ENCODE measurements at places on chromosomes 7 and 10.
A peak's percentile ranks its signal among the peaks of the same experiment; 100 is the strongest.

DNA sequence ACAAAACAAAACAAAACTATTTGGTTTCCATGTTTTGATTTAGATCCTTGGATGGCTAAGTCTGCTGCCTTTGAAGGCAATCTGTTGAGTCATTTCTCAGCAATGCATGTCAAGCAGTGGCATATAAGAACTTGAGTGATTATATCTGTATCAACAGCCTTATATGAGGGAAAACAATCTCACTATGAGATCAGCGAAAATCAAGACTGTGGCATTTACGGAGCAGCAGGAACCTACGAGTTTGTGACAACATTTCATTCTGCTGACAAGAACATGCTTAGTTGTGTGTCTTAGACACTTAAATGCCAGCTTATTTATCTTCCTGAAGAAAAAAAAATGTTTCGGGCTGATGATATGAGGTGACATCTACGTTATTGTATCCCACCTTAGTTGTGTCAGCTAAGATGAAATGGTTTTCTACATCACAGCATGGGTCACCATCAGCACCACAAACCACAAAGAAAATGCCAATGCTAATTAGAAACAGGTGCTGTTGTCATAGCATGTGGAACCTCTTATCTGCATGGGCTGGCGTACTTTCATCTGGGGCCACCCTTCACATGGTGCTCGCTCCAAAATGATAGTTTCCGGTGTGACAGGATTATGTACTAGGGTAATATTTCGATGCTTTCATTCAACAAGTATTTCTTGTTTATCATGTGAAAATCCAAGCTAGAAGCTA is 1085.5 kb downstream of the SORCS1 start:
- DNase-seq: no peak

DNA sequence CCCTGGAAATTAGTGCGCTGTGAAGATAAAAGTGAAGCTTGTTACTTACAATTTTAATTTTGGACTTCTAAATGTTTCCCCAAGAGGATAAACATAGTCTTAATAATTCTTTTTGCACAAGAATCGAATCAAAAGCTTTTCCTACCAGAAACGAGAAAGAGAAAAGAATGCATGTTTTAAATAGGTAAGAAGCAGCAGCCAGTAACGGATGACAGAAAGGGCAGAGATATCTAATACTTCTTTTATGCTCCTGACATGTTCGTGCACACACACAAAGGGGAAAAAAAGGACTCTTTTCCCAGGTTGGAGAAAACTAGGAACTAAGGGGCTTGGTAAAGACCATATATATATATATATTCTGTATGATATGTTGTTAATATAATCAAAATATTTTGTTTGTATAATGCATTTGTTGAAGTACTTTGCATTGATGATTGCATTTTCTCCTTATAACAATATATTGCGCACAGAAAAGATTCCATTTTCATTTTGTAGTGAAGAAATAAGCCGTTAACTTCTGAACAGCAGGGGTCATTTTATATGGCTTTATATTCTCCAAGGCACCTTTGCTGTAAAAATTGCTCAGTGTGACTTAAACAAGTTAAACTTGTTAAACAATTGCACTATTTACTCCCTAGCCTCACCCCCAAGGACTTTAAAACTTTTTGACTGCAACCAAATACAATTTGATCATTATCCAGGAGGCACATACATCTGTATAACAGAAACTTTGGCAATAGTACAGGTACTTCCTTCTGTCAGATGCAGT is 2.2 kb downstream of the PRKAR2B start:
- DNase-seq: no peak

- no peak for DNase-seq
These were observed 232.4 kb downstream of the ELMO1 start for GRCh38 chr7:37216156-37216852.

DNA sequence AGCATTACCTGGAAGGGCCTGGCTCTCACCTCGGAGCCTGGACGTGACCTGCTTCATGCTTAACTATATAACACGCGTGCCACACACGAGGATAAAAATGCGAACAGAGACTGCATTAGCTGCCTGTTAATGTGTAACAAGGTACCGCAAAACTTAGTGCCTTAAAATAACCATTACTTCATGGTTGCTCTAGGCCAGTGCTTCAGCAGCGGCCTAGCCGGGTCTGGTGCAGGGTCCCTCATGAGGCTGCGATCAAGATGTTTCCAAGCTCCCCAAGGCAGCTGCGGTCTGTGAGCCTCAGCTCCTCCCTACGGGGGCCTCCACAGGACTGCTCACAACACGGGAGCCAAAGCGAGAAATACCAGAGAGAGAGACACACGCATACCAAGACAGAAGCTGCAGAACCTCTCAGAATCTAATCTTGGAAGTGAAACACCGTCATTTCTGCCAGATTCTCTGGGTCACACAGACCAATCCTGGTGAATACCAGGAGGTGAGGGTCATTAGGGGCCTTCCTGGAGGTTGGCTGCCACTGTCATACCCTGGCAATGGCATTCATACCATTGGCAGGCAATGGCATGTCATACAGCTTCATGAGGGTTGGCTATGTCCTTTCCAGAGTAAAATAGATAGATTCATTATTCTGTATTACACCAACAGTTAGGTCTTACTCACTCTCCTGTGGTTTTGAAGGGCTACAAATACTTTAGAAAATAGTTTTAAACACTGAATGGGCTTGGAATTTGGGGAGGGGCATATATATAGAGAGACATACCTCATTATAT is 94.5 kb downstream of the HIPK2 start:
- no peak for DNase-seq

GRCh38 chr10:33136781-33137180 is 178.8 kb upstream of the ITGB1 start:
- peak; percentile 76 for DNase-seq

DNA sequence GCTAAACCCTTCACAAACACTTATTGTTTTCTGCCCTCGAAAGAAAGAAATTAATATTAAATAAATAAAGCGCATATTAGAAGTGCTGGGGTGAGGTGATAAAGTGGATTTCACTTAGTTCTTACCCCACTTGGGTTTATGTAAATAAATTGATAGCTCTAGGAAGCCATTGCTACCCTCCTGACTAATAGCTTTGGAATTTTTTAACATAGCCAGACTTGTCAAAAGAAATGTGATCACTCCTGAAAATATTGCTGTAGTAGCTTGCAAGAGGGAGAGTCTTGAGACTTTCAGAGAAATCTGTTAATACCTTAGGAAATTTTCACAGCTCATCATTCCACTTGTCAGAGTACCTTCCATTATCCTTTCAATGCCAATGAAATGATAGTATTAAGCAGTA is 7.6 kb downstream of the ARL5B start:
- peak; percentile 61 for DNase-seq

DNA sequence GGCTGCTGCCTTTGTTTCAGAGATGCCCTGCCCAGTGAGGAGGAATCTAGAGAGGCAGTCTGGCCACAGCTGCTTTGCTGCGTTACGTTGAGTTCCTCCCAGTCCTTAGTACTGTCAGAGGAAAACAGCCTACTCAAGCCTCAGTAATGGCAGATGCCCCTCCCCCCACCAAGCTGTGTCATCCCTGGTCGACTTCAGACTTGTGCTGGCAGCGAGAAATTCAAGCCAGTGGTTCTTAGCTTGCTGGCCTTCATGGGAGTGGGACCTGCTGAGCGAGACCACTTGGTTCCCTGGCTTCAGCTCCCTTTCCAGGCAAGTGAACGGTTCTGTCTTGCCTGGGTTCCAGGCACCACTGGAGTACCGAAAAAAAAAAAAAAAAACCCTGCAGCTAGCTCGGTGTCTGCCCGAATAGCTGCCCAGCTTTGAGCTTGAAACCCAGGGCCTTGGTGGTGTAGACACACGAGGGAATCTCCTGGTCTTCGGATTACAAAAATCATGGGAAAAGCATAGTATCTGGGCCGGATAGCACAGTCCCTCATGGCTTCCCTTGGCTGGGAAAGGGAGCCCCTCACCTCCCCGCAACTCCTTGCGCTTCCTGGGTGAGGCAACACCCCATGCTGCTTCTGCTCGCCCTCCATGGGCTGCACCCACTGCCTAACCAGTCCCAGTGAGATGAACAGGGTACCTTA is 9.1 kb downstream of the SDHAF3 start:
- no peak for DNase-seq
